Stimulated activated memory B cell treated with anti-CD40 and anti-IgM and Interleukin-4, amounts not matched to agents 10 μg/mL and 1 μg/mL and 100 μg/mL, for 72 hours (primary cell): ENCODE measurements at places on chromosomes 12 and 14.

- ATAC-seq = no peak
Measured at GRCh38 chr12:104737791-104738301, 220.2 kb downstream of the SLC41A2 start.

- ATAC-seq = no peak
Measured at GRCh38 chr12:96752211-96752610, 154.8 kb upstream of the NEDD1 start.

GRCh38 chr12:70663838-70664237, 26.6 kb upstream of the PTPRB start:
- no peak for ATAC-seq

DNA sequence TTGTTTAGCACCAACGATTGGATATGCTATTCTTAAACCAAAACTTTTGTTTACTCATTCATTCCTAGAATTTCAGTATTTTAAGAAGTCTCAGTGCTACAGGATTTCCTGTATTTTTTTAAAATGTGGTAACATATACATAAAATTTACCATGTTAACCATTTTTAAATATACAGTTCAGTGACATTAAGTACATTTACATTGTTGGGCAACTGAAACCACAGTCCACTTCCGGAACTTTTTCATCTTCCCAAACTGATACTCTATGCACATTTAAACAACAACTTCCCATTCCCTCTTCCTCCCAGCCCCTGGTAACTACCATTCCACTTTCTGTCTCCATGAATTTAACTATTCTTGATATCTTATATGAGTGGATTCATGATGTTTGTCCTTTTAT, 30.3 kb downstream of the PDE3A start:
- ATAC-seq = no peak

- no peak for ATAC-seq
Measured at GRCh38 chr12:116524964-116525379, 34.2 kb upstream of the MAP1LC3B2 start.

GRCh38 chr12:115240251-115240650, 556.3 kb upstream of the TBX3 start:
- no peak for ATAC-seq
